ENCODE measurements at places on chromosomes 6 and 20.

GRCh38 chr6:449486-450419 lies 58.2 kb downstream of the IRF4 start:
- DNase-seq, result no peak

DNA sequence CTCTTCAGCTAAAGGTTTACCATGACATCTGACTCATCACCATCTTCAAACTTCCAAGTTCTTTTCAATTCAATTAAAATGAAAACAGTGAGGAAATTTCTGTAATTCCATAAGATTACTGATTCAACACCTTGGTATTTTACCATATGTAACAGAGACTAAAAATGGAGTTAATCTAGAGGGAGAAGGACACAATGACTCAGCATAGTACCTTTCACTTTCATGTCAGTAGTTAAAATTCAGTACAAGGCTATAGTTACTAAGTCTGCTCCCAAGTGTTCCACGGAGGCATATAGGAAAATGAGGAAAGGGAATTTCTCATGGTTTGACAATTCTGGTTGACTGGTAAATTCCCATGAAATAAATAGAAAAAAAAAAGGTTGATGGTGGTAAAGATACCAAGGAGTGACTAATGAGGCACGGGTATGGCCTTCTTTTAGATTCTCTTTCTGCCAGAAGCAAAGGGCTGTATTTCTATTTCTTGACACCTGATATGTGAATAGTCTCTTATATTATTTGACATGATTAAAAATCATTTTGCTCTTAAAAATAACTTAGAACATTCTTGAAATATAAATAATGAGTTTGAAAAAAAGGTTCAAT lies 526.7 kb upstream of the ADGRB3 start:
- DNase-seq, result no peak

DNA sequence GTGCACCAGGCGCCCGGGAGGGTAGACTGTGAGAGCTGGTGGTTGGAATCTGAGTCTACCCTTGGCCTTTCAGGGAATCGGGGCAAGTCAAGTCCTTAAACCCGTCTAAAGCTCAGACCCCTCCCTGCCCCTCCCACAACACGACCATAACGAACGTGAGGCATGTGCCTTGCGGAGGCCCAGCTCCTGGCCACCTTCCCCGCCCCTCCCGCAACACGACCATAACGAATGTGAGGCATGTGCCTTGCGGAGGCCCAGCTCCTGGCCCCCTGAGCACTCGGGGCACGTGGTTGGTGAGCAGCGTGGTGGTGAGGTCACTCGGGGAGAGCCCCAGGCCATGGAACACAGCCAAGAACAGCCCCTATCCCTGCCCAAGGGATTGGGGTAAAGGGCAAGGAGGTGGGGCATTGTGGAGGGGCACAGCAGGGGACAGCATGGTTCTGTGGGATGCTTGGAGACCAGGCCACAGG lies 132.2 kb downstream of the TAF4 start:
- DNase-seq, result no peak

DNA sequence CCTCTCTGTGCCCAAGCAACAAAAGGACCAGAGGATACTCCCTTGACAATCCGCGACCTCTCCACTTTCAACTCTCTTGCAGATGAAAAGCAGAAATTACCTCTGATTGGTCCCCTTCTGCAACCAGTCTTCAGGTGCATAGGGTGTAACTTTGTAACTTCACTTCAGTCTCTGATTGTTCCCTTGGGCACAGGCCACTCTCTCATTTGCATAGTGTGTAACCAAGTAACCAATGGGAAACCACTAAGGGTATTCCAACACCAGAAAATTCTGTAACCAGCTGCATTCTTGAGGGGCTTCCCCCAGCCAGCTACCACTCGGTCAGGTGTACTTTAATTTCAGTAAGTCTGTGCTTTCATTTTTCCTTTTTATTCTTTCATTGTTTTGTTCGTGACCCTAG lies 4.4 kb upstream of the RAET1L start:
- no peak for DNase-seq

GRCh38 chr6:6696867-6697531 lies 108.5 kb downstream of the LY86 start:
- DNase-seq, result peak; percentile 76

GRCh38 chr20:20713244-20713765 lies 861 bp upstream of the RALGAPA2 start:
- DNase-seq, result peak; percentile 24

- no peak for DNase-seq
Measured at GRCh38 chr20:33291830-33292355, 8.9 kb downstream of the BPIFB1 start.

DNA sequence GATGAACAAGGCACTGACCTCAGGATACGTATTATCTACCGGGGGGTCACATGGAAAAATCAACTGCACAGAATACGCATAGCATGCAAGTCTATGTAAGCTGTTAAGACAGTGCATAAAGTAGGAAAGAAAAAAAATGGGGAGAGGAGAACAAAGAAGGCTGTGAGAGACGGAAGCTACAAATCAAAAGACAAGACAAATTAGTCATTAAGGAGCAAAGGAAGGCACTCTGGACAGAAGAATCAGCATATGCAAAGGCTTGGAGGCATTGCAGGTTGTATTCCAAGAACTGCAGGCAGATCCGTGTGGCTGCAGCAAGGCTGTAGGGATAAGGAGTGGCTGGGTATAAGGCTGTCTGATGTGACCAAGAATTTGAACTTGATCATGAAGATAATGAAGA lies 89.0 kb downstream of the NRSN1 start:
- DNase-seq, result no peak

DNA sequence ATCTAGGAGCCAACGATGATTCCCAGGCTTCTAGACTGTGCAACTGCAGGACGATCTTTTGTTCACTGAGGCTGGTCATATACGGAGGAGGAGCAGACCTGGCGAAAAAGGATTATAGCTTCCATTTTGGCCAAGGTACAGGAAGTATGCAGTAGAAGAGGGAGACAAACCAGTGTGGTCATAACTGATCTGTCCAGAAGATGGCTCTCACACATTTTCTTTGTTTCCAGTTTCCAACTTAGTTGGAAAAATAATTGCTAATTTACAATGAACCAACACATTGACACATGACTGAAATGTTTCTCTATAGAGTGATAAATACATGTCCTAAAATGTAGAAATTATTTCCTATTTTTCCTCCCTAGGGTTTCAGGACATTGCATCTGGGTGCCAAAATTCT lies 364.1 kb upstream of the BTBD3 start:
- no peak for DNase-seq

DNA sequence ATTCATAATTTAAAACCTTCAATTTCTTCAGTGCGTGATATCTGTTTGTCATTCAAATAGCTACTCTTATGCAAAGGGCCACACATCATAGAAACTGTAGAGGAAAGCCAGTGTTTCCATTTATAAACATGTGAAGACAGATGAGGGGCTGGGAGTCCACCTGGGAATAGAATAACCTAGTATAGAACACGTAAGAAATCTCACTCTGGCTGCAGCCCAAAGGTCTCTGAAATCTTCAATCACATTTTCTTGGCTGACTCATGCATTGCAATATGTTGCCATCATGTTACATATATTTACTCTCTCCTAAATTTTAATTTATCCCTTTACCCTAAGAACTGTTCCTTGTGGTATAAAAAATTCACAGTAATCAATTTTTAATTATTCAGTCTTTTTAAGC lies 123.2 kb downstream of the ELOVL4 start:
- DNase-seq, result no peak

DNA sequence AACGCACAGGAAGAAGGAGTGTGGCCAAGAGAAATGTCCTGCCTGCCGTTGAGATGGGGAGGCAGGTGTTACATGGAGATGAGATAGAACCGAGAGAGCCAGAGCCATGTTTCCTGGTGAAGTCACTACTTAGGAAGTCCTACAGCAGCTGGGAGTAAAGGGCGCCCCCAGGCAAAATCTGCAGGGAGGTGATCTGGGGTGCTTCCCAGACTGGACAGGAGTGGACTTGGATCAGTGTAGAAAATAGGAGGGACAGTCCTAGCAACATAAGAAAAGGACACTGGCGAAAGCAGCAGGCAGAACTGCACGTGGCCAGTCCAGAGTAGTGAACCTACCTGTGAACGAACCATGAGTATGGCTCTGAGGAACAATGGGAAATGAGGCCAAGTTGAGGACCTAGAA lies 85.3 kb downstream of the CD164 start:
- DNase-seq, result no peak

DNA sequence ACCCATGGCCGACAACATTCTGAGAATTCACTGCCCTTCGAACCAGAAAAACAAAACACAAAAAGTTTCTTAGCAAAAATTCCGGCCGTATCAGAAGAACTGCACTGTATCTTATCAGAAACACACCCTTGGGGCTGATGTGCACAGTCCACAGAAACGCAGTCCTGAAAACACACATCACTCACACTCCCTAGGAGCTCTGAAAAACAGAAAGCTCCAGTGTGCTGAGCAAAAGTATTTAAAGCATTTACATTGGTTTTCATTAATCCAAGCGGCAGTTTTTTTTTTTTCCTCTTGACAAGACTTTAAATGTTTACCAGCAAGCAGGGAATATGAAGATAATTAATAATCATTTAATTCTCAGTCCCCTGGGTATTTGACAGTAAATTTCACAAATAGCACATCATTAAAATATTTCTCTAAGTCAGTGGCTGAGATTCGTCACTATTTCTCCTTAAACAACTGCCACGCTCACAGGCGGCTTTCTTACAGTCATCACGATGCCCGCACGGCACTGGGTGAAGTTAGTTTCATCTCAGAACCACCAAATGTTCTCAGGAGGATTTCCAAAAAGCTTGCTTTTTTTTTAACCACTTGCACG lies 13.3 kb downstream of the NFATC2 start:
- no peak for DNase-seq

GRCh38 chr6:56799989-56800388 lies 154.9 kb upstream of the BEND6 start:
- DNase-seq, result no peak

DNA sequence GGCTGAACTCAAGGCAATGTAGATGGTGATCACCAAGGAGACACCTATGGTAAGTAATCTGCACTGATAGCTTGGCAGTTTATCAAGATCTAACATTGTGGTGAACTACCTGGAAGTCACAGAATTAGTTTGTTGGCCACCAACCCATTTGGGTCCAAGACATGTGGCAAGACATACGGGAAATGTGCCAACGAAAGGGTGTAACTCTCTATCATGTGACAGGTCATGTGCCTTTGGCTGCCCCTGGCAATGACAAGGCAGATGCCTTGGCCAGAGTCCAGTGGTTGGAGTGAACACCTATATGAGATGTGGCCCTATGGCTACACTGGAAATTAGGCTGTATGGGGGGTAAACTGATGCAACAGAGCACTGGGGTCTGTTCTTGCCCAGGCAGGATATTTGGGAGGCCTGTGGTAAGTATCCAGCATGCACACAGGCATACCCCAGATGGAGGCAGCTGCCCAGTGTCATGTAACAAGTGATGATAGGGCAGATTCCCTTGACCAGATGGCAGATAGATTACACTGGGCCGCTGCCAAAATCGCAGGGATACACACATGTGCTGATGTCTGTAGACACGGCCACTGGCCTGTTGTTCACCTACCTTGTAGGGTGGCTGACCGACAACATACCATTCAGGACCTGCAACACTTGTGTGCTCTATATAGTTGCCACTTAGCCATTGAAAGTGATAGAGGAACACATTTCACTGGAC lies 35.5 kb upstream of the HSF2 start:
- DNase-seq, result peak; percentile 43

DNA sequence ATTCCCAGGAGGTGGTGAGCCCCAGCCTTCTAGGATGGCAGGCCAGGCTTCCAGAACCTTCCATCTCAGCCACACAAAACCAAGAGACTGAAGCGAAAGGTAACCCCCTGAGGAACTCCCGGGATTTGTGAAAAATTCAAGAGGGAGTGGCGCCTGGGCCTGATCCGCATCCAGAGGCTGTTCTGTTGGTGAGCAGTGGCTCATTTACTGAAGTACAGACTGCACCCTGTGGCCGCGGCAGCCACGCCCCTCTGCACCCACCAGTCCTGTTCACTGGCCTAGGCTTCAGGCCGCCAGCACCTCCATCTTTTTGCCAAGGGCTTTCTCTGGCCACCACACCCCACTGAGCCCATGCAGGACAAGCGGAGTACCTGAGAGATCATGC lies 79.1 kb upstream of the PTPN1 start:
- DNase-seq, result no peak

DNA sequence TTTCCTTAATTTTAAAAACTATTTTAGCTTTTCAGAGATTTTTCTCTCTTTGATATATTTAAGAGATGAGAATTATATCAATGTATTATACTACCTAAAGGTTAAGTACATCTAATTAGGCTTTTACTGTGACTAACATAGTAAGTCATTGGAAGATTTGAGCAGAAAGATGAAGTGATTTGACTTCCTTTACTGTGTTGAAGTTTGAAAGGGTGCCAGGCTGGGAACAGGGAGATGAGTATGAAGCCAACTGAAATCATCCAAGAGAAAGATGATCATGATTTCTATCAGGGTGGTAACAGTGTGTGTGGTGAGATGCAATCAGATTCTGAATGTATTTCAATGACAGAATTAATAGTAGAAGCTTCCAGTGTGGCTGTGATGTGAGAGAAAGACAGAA lies 87.3 kb downstream of the TRDN start:
- no peak for DNase-seq

- no peak for DNase-seq
Measured at GRCh38 chr6:133587546-133588160, 301.3 kb upstream of the TCF21 start.

DNA sequence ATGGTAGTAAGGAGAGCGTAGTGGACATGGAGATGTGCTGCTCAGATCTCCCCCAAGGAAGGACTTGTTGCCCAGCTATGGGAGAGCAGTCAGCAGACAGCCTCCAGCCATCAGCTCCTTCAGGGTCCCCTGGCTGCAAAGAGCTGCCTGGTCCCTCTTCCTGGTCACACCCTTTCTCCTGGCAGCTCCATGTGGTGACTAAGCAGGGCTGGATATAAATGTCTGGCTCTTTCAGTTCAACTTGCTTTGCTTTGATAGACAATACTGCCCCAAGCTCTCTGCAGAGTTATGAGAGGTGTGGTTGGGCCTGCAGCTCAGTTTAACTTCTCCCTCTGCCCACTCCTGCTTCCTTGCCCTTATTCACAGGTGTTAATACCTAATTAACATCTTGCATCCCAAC lies 64.1 kb upstream of the DDR1 start:
- DNase-seq, result no peak

DNA sequence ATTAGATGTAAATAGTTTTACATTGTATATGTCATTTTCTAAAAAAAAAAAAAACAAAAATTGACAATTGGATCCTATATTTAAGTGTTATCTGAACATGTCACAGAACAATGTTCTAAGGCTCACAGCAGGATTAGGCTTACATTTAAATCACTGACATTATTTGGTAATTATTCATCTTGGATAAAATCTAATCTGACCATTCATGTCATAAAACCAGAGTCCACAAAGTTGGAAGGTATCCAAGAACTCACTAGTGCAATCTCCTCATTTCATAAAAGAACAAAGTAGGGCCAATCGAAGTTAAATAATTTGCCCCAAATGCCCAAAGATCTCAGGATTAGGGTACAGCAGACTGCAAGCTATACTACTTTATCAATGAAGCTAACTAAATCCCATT lies 73.0 kb downstream of the PDSS2 start:
- DNase-seq, result no peak

- no peak for DNase-seq
Measured at GRCh38 chr6:100176951-100177710, 183.1 kb upstream of the MCHR2 start.

GRCh38 chr6:105593805-105594671 lies 191.2 kb upstream of the PREP start:
- DNase-seq, result no peak
